ENCODE measurements at places on chromosomes 4 and X.

- no peak for DNase-seq
Measured at GRCh38 chr4:13647031-13647430, 19.5 kb upstream of the BOD1L1 start.

- DNase-seq, result no peak
Measured at GRCh38 chrX:57951666-57952319, 41.5 kb upstream of the ZXDA start.

- no peak for DNase-seq
Measured at GRCh38 chrX:114842181-114842580, 175.2 kb downstream of the IL13RA2 start.

DNA sequence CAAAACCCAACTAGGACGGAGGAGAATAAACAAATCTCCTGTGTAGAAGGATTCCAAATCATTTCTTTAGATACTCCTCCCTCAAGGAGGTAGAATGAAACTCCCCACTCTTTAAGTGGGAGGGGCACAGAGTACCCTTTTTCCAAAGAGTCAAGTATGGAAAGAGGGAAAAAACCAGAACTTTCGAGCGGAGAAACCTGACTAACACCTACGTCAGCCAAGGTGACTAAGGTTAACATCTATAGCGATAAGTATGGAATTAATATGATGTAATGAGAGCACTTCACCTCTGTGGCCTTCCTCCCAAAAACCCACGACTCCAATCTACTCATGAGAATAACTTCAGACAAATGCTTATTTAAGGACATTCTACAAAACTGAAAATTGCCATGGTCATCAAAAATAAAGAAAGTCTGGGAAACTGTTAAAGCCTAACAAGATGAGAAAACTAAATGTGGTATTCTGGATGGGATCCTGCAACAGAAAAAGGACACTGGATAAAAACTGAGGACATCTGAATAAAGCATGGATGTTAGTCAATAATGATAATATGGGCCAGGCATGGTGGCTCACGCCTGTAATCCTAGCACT lies 157.0 kb upstream of the MAP3K15 start:
- no peak for DNase-seq

DNA sequence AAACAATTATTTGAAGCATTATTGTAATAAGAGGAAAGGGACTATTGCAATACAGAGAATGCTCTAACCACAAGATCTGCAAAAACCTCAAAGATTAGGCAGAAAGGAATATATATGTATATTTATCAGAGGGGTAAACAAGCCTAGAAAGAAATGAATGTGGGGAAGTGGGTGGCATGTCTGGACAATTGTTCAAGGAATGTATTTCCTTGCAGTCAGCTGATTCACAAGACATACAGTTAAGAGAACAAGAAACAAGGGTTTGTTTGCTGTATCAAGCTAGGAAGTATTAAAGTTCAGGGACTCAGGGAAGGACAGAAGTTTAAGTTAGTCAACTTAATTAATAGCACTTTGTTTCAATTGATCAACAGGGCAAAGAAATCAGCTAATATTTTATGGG lies 514.7 kb downstream of the CENPC start:
- no peak for DNase-seq

DNA sequence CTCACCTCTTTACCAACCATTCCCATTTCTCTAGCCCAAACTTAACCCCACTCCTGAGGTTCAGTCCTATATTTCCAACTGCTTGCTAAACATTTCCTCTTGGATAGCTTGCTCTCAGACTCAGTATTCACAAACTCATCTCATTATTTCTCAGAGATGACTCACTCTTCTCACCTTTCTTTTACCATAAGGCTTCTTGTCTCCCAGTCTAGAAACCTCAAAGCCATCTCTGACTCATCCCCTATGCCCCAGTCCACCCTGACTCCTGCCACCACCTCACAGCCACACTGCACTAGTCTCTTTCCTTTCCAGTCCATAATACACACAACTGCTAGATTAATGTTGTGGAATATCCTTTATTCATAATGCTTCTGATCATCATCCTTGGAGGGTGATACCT lies 4.8 kb downstream of the FRMPD3 start:
- no peak for DNase-seq

DNA sequence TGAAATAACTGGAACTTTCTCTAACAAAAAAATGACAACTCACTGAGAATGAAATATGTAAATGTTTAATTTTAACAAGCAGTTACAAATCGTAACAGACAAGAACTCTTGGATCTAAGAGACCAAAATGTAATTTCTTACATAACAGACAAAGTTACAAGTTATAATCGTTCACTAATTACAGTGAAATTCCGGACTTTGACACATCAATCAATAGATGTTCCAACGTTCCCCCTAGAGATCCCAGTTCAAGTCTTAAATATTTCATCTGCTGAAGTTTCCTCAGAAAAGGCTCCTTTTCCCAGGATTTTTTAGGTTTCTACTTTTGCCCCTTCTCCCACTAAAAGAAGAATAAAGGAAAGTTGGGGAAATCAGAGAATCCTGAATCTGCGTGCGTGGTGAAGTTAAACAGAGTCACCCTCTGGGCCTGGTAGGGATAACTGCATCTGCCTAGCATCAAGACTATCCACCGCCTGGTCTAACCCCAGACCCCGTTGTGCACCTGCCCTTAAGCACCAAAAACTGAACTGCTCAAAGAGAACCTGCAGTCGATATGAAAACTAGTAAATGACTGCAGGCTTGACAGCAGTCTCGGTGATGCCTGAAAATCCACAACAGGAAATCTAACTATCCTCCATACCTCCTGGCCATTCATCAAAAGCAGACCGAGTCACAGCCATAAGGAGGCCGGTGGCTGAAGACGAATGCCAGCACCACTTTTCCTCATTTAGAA lies 2.3 kb downstream of the IRF2 start:
- no peak for DNase-seq

GRCh38 chr4:125231661-125232060 lies 83.1 kb upstream of the FAT4 start:
- no peak for DNase-seq

GRCh38 chrX:1076871-1077651 lies 135.4 kb downstream of the CRLF2 start:
- DNase-seq, result no peak

DNA sequence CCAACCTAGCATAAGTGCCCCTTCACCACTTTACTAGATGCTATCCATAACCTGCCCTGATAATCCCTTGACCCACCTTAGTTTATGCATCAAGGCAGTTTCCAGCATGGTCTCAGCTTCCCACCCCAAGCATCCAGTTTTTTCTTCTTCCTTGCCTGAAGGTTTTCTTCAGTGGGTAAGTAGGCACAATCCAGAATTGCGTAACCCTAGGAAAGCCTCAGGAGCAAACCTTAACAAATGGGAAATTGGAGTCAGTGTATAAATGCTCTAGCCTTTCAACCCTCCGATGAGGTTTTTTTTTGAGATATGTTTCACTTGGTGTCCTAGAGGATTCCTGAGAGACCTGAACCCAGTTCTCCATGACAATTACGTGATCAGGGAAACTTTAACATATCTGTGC lies 614.0 kb upstream of the BOD1L1 start:
- no peak for DNase-seq

GRCh38 chrX:843306-843705 lies 212.7 kb downstream of the SHOX start:
- DNase-seq, result no peak

GRCh38 chrX:74450803-74451449 lies 29.6 kb downstream of the SLC16A2 start:
- no peak for DNase-seq

- no peak for DNase-seq
Measured at GRCh38 chr4:73499996-73500765, 18.6 kb downstream of the AFM start.

- DNase-seq, result no peak
Measured at GRCh38 chr4:3112201-3112600, 37.7 kb downstream of the HTT start.

DNA sequence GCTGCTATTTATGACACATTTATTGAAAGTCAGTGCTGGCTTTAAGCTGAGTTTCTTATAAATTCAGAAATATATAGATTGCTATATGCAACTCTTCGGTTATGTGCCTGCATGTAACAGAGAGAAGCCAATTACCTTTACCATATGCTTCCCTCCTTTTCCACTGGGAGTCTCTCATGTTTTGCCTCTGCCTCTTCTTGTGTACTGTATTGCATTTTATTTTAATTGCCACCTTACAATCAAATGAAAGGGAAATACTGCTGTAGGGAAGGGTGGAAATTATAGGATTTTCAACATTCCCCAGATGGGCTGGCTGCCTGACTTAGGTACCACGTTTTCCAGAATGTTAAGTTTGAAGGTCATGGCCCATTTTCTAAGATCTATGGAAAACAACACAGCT lies 655.4 kb upstream of the SLIT2 start:
- DNase-seq, result no peak

DNA sequence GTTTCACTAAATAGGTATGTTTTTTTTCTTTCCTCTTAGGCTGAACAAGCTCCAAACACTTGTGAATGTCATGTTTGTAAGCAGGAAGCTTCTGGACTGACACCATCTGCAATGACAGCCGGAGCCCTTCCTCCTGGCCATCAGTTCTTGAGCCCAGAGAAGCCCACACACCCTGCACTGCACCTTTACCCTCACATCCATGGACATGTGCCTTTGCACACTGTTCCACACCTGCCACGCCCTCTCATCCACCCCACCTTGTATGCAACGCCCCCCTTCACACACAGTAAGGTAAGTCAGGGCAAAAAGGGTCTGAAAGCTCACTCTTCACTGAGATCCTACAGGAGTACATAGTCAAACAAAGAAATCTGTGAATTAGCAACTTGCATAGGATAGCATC lies 84.1 kb downstream of the TNIP2 start:
- DNase-seq, result no peak

- DNase-seq, result no peak
Measured at GRCh38 chr4:138576684-138577083, 334.5 kb upstream of the SLC7A11 start.

GRCh38 chr4:78529569-78530209 lies 21.9 kb upstream of the ANXA3 start:
- DNase-seq, result no peak

DNA sequence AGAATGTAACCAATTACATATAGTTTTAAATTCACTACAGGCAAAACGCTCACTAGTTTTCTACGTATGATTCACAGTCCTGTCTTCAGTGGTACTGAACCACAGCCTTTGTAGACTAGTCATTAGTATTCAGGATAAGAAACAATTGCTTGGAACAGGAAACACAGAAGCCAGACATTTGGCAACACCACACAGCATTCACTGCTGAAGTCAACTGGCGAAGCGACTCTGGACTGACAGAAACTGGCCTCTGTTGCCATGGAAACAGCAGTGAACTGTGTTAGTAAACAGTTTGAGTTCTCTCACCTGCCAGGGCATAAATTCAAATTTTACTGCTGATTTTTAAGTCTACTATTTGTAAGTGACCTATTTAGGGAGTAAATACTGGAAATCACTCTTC lies 57.6 kb downstream of the MAPK10 start:
- no peak for DNase-seq
